Mammary epithelial cell (primary cell): ENCODE measurements at places on chromosomes 16 and 17. TPM values are rescaled to one million over a fixed set of nuclear protein-coding genes. Genes with fewer than 3 reads are reported as not detected.

DNA sequence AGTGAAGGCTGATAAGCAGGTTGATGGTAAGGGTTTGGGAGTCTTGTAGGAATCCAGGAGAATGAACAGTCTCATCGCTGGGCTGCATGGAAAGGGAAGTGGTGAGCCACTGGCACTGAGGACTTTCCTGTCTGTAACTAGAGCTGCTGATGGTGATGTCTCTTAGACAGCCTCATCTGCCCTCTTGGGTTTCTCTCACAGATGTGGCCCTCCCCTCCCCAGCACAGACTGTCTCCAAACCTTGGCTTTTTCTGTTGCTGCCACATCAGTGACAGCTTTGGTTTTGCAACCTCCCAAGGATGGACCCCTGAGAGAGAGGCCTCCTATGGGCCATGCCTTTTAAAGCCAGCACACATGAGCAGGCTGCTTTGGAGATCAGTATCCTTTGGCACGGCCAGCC, 16.9 kb downstream of the PLCG2 start:
- no peak for DNase-seq

Gene SLC13A2
- total RNA-seq = not detected in 2 replicates

Gene RNPS1
- 207 and 245 TPM in 2 replicates for total RNA-seq

DNA sequence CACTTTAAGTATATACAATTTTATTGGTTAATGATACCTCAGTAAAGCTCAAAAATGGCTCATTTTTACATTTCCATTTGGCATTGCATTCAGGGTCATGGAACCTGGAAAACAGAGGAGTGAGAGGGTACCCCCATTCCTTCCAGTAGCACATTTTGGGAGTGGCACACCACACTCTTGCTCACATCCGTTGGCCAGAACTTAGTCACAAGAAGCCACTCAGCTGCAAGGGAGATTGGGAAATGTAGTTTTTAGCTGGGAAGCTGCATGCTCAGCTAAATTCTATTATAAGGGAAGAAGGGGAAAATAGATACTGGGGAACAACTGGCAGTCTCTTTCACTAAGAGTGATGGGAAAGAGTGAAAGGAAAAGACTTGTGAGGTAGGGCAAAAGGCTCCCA, 102.5 kb upstream of the TMEM97 start:
- peak; percentile 65 for DNase-seq

Gene MCRIP1
- total RNA-seq = 36.0 TPM

- peak; percentile 9 for DNase-seq
Observed at GRCh38 chr17:53058031-53058430, 764.7 kb upstream of the KIF2B start.

DNA sequence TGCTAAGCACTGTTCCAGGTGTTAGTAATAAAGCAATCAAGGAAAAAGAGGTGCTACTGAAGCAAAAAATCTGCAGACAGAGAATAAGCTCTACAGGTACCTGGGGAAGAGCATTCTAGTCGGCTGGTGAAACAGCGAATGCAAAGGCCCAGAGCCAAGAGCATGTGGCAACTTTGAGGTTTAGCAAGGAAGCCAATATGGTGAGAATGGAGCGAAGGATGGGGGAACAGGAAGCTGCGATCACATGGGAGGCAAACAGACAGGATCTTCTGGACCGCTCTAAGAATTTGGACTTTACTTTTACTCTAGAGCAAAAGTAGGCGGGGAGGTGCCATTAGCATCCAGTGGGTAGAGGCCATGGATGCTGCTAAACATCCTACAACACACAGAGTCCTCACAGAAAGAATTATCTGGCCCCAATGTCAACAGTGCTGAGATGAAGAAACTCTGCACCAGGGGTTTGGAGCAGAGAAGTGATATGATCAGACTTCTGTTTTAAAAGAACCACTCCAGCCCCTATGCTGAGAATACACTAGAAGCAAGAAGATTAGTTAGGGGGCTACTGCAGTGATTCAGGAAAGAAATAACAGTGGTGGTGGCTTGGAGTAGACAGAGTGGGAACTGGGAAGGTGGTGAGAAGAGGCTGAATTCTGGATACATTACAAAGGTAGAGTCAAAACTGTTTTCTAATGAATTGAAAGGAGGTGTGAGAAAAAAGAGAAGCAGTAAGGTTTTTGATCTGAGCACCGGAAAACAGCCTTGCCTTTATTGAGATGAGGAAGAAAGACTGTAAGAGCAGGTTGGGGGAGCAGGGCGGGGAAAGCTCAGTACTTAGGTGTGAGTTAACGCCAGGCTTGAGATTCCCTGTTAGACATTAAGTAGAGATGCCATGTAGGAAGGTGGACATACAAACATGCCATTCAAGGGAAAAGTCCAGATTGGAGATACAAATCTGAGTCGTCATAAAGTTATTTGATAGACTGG, 11.0 kb downstream of the EFTUD2 start:
- DNase-seq = no peak

- DNase-seq = peak; percentile 58
Observed at GRCh38 chr16:77675464-77676324, 46.6 kb upstream of the NUDT7 start.

DNA sequence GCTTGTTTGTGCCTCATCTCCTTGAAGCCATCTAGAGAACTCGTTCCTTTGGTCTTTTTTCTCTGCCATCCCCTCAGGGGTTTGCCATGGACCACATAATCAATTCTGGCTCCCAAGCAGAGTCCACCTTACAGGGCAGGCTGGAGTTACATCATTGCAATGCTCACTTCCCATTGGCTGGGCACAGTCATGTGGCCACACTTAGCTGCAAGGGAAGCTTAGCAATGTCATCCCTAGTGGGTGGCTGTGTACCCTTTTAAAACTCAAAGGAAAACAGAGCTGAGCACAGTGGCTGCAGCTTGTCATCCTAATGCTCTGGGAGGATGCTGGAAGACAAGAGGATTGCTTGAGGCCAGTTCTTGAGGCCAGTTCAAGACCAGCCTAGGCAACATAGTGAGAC, 41.9 kb upstream of the POLR3E start:
- DNase-seq = no peak

DNA sequence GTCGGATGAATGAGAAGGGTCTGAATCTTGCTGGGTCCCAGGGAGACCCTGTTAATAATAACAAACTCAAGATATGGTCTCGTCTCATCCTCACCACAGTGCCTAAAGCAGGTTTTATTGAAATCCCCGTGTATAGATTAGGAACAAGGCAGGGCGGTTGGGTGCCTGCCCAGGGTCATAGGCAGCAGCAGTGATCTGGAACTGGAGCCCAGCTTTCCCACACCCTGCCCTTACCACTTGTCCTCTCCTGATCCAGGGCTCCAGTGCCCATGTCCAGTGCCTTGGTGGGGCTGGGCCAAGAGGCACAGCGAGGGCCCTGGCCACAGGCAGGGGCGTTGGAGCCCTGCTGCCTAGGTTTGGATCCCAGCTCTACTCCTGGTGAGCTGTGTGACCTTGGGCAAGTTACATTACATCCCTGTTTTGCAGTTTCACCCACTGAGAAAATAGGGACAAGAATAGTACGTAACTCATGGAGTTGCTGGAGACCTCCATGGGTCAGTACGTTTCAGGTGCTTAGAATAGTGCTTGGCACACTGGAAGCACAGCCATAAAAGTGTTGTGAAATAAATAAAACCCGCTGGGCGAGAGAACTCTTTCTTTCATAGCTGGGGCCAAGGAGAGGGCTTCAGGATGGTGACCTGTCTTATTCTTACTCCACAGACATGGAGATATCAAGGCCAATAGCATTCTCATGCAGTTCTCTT, 13.9 kb downstream of the SOCS3 start:
- DNase-seq = no peak

Gene RDM1
- total RNA-seq = 0.50 TPM

DNA sequence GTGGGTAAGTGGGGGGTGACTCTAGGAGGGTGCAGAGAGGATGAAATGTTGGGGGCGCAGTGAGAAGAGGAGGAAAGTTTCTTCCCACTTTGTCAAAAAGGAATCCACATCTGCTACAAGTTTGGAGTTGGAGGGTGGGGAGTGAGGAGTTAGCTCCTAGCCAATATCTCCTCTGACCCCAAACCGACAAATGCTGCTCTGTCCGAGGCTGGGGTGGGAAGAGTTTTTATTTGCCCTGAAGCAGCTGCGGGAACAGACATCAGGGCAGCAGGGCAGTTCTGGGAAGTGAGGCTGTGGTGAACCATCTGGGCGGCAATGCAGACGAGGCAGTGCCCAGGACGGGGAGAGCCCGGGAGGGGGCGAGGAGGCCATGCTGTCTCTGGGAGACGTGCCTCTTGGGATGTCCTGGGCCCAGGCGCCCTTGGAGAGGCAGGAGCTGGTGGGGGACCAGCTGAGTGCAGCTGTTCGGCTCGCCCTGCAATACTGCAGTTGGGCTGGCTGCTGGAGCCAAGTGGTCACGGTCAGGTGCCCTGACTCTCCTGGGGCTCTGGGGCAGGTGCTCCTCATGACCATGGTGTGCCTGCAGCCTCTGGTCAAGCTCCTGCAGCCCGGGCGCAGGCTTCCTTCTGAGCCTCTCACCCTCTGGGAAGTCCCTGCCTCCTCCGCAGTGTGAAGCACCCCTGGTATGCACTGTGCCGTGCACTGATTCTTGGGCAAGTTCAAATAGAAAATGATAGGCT, 6.4 kb upstream of the SOCS3 start:
- DNase-seq = no peak
